ENCODE measurements at places on chromosomes 12 and 14.

- no peak for ATAC-seq
Observed at GRCh38 chr14:33742166-33742565, 208.7 kb downstream of the EGLN3 start.

GRCh38 chr12:90024262-90024661, 315.6 kb upstream of the ATP2B1 start:
- peak; percentile 61 for ATAC-seq

GRCh38 chr12:48813465-48814261, 4.6 kb upstream of the CACNB3 start:
- no peak for ATAC-seq

DNA sequence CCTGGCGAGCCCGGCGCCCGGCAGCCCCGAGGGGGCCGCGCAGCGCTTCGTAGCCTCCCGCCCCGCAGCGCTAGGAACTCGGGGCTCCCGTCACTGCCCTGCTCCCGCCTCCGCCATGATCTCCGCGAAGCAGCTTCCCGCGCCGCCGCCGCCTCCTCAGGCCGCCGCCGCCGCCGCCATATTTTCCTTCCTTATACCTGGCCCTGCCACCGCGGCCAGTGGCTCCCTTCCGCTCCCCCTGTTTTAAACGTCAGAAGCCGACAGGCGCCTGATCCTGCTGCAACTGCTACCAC, 286 bp downstream of the PPP4R3A start:
- peak; percentile 54 for ATAC-seq

GRCh38 chr14:33210311-33210710, 271.6 kb downstream of the NPAS3 start:
- ATAC-seq = no peak

- no peak for ATAC-seq
Observed at GRCh38 chr12:69265205-69265604, 25.8 kb downstream of the CPSF6 start.

DNA sequence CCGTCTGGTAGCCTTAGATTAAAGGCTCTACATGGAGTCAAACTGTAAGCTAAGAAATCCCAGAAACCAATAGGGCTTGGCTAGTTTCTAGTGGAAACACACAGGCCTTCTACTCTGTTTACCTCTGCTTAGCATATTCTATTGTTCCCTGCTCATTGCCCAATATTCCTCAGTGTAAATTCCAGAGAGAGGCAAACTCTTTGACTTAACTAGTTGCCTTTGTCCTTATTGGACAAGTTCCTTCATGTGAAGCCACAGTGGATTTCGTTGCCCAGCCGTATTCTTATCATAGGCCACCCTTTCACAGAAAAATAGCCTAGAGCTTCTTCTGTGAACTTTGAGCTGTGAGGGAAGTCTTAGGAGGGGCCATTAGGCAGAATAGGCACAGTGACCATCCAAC, 186.1 kb downstream of the PLCZ1 start:
- ATAC-seq = no peak

- no peak for ATAC-seq
Observed at GRCh38 chr14:101761881-101762529, 496 bp downstream of the PPP2R5C start.

DNA sequence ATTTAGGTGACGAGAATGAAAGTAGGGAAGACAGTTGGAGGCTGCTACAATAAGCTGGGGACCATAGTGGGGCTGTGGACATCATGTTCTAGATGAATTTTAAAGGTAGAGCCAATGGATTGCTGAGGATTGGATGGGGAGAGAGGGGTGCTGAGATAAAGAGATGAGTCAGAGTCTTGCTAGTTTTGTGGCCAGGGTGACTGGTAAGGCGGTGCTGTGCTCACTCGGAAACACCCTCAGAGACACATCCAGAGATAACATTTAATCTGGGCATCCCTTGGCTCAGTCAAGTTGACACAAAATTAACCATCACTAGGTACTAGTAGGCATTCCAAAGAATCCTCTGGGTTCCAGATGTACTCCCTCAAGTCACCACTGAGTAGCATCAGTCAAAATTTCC, 170.7 kb downstream of the ADCK1 start:
- no peak for ATAC-seq

- no peak for ATAC-seq
Observed at GRCh38 chr12:72865921-72866320, 593.8 kb downstream of the TRHDE start.

DNA sequence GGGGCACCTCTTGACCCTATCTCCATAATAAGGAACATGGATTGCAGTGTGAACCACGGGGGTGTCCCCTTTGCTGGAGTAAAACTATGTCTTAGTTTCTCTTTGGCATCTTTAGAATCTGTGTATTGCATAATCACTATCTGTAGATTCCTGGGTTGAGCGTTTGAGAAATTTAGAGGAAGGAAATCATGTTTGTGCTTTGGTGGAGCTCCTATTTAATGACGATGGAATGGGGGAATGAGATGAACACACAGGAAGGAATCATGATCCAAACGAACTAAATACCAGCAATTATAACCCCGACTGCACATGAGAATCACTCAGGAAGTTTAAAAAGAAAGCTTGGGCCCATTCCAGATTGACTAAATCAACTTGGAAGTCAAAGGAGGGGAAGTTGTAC, 1.3 kb upstream of the MYG1 start:
- no peak for ATAC-seq

- ATAC-seq = no peak
Observed at GRCh38 chr12:101799774-101800173, 31.0 kb downstream of the GNPTAB start.

GRCh38 chr14:104318558-104319490, 180.4 kb downstream of the KIF26A start:
- no peak for ATAC-seq

Data from SK-N-SH treated with all-trans-retinoic acid at 6 μM for 48 hours (cell line).